ENCODE measurements at places on chromosomes 2 and 18.

DNA sequence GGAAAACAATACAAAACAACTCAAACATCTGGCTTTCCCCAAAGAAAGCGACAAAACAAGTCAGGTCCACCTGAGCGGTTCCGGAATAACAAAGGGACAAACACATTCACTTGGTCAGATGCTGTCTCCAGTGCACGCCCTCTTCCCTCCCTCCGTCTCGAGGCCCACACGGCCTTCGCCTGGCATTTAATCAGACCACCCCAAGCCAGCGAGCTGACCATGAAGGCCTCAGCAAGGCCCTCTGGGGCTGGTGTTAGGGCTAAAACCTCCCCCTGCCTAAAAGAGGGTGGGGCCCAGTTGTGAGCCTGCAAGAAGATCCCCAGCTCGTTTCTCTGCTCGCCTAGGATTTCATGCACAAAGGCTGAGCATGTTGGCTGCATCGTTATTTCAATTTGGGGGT, 180.3 kb downstream of the EIPR1 start:
- no peak for DNase-seq

GRCh38 chr2:219495531-219496122, 3.1 kb upstream of the GMPPA start:
- DNase-seq = peak; percentile 50

GRCh38 chr2:181444654-181445053, 12.5 kb upstream of the ITGA4 start:
- no peak for DNase-seq

DNA sequence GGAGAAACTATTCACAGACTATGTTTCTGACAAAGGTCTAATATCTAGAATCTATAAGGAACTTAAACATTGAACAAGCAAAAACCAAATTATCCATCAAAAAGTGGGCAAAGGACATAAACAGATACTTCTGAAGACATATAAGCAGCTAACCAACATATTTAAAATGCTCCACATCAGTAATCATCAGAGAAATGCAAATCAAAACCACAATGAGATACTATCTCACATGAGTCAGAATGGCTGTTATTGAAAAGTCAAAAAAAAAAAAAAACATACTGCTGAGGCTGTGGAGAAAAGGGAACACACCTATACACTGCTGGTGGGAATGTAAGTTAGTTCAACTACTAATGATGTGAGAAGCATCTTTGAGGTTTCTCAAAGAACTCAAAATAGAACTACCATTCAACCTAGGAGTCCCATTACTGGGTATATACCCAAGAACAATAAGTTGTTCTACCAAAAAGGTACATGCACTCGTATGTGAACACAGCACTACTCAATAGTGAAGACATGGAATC, 220.4 kb upstream of the TFPI start:
- peak; percentile 20 for DNase-seq

DNA sequence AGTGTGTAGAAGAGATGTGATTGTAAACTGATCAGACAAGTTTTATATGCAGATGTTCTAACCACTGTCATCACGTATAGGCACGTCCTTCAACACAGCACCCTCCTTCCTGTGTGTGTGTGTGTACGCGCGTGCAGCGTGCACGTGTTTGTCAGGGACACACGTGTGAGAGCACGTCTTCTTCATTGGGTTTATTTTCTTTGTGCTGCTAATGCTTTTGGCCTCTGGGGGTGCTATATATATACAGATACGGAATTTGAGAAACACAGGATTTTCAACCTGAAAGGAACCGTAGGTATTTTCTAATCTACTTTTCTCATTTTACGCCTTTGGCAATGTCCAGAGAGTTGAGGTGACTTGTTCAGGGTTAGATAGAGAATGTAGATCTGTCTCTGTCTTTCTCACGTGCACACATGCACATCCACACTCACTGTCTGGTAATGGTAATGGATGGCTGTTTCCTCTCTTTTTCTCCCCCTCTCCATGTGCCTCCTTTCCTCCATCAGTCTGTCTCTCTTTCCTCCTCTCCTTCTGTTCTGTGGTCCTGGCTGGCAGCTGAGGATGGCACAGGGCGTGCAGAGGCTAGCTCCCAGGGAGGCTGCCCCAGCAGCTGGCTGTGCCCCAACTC, 13.4 kb upstream of the CELF4 start:
- no peak for DNase-seq

GRCh38 chr2:196413821-196414274, 225.7 kb upstream of the CCDC150 start:
- DNase-seq = no peak

GRCh38 chr2:36123995-36124394, 231.6 kb upstream of the CRIM1 start:
- no peak for DNase-seq

- peak; percentile 47 for DNase-seq
Observed at GRCh38 chr18:6210349-6211173, 204.2 kb downstream of the L3MBTL4 start.

- DNase-seq = no peak
Observed at GRCh38 chr2:132414081-132414480, 2.5 kb upstream of the GPR39 start.

- no peak for DNase-seq
Observed at GRCh38 chr2:226087505-226088365, 688.2 kb downstream of the NYAP2 start.

GRCh38 chr18:1020731-1021344, 116.2 kb downstream of the ADCYAP1 start:
- DNase-seq = no peak

DNA sequence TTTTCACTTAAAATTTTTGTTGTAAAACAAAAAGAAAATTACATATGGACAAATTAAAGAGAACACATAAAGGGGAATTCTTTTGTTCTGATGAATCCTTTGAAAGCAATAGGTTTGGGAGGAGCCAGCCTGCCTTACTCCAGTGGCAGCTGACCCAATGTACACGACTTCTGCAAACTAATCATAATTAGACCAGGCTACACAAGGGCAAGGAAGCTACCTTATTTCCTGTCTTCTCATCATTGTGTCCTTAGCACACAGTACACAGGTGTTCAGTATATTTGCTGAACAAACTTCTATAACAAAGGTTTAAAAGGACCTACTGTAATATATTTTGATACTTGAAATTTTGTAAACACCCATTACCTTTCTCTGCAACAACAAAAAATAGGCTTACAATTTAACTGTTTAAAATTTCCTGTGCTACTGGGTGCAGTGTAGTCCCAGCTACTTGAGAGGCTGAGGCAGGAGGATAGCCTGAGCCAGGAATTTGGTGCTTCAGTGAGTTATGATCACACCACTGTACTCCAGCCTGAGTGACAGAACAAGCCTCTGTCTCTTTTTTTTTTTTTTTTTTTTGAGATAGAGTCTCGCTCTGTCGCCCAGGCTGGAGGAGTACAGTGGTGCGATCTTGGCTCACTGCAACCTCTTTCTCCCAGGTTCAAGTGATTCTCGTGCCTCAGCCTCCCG, 18.9 kb downstream of the KCNG3 start:
- DNase-seq = no peak

DNA sequence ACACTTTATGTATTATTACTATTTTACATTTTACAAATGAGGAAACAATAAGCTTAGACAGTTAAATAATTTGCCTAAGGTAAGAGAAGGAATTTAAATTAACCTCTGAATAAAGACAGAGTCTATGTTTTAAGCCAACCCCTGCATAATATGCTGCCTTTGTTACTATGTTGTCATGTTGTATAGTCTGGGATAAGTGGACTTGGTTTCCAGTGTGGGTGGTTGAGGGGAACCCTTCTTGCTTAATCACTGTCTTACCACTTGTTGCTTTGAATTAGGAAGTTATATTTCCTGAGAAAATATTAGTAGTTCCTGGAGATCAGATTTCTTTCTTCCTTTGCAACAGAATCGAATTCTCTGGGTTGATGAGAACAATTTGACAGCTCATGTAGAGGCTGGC, 52.6 kb downstream of the AGPS start:
- DNase-seq = no peak

DNA sequence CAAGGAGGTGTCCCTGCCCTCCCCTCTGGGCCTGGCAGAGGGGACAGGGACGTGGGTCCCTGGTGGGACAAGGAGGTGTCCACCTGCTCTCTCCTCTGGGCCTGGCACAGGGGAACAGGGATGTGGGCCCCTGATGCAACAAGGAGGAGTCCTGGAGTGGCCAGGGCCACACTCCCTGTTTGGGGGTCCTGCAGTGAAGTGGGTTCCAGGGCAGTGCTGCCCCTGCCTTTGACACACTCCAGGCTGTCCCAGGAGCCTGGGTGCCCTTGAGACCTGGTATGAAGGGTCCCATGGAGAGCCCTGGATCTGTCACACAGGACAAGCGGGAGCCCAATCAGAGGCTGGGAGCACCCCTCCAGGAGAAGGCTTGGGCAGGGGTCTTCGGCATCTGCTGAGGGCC, 75.8 kb upstream of the GPC1 start:
- DNase-seq = no peak

- DNase-seq = no peak
Observed at GRCh38 chr2:204725693-204726360, 180.6 kb downstream of the PARD3B start.

DNA sequence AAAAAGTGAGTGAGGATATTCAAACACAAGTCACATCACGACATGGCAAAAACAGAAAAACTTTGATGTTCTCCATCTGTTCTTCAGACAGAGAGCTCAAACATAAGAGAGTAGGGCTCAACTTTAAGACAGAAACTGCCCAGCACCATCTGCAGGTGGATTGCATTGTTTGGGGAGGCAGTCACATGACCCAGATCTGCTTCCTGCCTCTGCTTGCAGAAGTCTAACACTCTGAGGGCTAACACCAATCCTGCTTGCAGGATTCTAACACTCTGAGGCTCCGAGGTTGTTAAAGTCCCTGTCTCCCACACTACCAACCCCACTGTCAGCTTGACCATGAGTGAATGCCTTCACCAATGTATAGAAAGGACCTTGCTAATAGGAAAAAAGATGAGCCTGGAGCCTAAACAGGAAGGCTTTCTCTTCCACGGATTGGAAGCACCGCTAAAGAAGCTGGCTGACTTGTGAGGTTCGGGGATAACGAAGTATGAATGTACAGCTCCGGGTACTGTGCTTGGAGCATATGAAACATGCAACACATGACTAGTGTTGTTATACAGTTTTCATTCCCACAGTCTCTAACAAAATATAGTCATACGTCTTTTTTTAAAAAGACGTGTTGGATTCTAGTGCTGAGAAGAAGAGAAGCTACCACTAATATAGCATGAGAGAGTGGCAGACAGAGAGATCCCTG, 176.6 kb upstream of the CREB1 start:
- DNase-seq = no peak

- DNase-seq = peak; percentile 16
Observed at GRCh38 chr2:20355131-20355530, 4.5 kb upstream of the PUM2 start.

GRCh38 chr2:123720760-123721159, 304.3 kb upstream of the CNTNAP5 start:
- no peak for DNase-seq

- DNase-seq = no peak
Observed at GRCh38 chr18:49030138-49030537, 79.4 kb upstream of the SMAD7 start.

- DNase-seq = no peak
Observed at GRCh38 chr2:200586644-200586975, 796 bp downstream of the AOX1 start.
